ENCODE measurements at places on chromosomes 13 and 19.

GRCh38 chr13:60990032-60990733 lies 425.5 kb downstream of the PCDH20 start:
- DNase-seq: no peak

- DNase-seq: no peak
Measured at GRCh38 chr19:35753634-35754369, 3.0 kb downstream of the HSPB6 start.

DNA sequence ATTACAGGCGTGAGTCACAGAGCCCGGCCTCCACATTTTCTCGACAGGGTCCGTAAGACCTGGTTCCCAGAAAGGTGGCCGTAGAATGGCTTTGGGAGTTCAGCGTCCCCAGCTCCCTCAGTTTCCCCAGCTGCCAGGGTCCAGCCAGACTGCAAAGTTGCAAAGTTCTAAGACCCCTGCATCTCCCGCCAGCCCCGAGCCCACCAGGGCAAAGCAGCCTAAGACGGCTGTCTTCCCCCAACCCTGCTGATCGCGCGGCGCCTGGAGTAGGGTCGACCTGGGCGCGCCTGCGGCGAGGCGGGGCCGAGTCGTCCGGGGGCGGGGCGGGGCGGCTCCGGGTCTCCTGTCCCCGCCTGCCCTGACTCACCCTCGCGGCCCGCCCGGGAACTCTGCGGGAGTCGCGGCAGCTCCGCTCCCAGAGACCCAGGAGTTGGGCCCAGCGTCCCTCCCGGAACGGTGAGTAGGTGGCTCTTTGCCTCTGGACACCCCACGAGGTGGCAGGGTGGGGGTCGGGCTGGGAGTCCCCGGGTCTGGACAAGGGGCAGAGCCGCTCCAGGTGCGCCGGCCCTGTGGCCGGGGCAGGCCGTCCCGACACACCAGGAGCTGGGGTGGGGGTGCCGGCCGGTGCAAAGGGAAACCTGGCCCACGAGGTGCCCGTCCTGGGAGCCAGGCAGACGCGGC lies at the start of gene LRRC8E:
Gene LRRC8E (plus strand): TSS at position 366 of the 681 bp plus-strand sequence. CDS start 7,094 bp downstream, outside the sequence.
- DNase-seq: peak; percentile 54

GRCh38 chr19:6225232-6225865 lies 54.4 kb downstream of the MLLT1 start:
- DNase-seq: no peak

DNA sequence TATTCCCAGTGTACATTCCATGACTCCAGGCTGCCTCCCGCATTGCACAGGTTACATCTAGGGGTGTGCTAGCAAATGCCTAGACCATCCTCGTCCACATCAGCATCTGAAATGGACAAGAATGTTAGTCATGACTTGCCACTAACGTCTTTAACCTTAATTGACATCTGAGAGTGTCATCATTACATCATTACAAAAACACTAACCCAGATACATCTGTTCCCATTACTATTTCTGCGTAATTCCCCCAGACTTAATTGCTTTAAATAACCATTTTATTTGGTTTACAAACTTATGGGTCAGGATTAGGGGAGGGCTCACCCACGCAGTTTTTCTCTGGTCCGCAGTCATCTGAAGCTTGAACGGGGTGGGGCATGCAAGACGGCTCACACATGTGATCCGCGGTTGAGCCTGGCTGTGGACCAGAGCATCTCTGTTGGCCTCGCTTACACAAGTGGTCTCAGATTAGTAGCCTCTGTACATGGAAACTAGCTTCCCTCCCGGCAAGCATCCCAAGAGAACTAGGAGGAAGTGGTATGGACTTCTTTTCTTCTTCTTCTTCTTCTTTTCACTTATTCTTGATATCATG lies 15.9 kb downstream of the KL start:
- DNase-seq: no peak

DNA sequence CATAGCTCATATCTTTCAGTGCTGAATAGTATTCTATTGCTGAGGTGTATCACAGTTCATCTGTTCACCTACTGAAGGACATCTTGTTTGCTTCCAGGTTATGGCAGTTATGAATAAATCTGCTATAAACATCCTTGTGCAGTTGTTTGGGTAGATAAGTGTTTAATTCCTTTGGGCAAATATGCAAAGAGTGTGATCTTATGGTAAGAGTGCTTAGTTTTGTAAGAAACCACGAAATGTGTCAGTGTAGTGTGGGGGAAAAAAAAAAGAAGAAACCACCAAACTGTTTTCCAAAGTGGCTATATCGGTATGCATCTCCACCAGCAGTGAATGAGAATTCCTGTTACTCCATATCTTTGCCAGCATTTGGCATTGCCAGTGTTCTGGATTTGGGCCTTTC lies 93.3 kb downstream of the PIBF1 start:
- no peak for DNase-seq

DNA sequence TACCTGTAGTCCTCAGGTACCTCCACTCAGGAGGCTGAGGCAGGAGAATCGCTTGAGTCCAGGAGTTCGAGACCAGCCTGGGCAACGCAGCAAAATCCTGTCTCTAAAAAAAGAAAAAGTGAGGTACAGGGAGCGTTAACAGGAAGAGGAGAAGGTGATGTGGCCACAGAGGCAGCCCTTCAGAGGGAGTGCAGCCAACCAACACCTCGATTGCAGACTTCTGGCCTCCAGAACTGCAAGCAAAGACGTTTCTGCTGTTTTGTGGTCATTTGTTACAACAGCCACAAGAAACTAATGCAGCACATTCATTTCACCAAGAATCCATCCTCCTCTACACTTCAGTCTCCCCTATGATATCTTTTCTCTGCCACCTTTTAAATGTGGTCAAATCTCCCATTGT lies 145.2 kb downstream of the USP12 start:
- no peak for DNase-seq

- DNase-seq: no peak
Measured at GRCh38 chr19:45643927-45644771, 5.0 kb upstream of the EML2 start.

GRCh38 chr19:47499371-47499770 lies 15.4 kb upstream of the KPTN start:
- DNase-seq: no peak

GRCh38 chr13:40518481-40518882 lies 148.0 kb downstream of the FOXO1 start:
- DNase-seq: peak; percentile 57

GRCh38 chr13:50951366-50951765 lies 41.8 kb downstream of the RNASEH2B start:
- no peak for DNase-seq

GRCh38 chr13:53112522-53112921 lies 83.9 kb downstream of the OLFM4 start:
- no peak for DNase-seq

- no peak for DNase-seq
Measured at GRCh38 chr13:99282264-99283231, 24.4 kb upstream of the GPR18 start.

DNA sequence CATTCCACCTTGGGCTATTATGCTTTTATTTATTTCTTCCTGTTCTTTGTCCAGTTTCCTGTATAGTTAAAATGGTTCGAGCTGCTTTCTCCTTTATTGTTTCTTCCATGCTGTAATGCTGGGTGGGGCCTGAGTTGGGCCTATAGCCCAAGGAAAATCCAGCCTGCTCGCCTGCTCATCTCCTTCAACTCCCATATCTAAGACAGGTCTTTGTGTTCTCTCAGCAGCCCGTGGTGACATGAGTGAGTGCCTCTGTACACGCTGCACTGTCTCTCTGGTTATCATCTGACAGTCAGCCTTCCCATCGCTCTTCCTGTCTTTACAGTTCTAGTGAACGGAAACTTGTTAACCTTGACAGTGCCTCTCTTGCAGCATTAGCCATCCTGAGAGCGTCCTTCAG lies 221.9 kb upstream of the SLC10A2 start:
- no peak for DNase-seq

- DNase-seq: no peak
Measured at GRCh38 chr13:32140109-32140508, 108.5 kb downstream of the FRY start.

DNA sequence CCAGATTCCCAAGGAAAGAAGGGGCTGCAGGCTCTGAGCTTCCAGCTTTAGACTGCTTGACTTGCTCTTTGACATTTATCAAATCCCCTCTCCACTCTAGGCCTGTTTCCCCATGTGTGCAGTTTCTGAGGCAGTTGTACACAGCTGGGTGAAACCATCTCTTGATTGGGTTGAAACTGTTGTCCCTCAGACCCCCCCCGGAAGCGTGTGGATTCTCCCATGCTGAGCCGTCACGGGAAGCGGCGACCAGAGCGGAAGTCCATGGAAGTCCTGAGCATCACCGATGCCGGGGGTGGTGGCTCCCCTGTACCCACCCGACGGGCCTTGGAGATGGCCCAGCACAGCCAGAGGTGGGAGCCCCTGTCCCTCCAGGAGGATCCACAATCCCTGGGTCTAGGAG lies 19.7 kb downstream of the BRSK1 start:
- no peak for DNase-seq

DNA sequence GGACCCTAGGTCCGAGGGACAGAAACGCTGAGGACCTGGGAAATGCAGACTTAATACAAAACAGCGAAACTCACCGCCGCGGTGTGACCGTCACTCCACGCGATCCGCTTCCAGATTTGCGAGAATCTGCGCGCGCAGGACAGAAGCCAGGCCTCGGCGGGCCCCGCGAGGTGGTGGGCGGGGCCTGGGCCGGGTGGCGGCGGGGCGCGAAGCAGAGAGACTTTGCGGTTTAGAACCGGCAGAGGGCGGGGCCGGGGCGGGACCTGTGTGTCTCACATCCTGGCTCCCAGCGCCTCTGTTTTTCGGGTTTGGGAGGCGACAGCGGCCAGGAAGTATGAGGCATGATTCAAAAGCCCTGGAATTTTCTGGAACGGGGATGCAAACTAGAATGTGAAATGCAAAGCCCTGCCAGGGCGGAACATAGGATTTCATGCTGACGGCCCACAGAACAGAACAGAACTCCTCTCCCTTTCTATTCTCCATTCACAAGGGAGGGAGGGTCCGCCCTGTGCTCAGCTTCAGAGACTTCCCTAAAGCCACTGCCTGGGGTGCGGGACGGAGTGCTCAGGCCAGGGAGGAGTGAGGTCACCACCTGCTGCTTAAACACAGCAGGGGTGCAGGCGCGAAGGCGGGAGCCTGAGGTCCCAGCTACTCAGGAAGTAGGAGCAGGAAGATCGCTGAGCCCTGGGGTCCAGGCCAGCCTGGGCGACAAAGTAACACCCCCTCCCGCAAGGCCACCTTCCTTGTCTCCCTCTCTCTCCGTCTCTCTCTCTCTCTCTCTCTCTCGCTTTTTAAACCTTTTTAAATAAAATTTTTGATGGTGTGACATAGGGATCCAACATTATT lies 44.3 kb downstream of the ZNF611 start:
- peak; percentile 87 for DNase-seq

GRCh38 chr13:76271728-76272232 lies 614.4 kb downstream of the KCTD12 start:
- DNase-seq: no peak

- DNase-seq: no peak
Measured at GRCh38 chr19:56097776-56098175, 23.3 kb downstream of the ZNF787 start.

- no peak for DNase-seq
Measured at GRCh38 chr13:43077461-43077860, 54.1 kb downstream of the DNAJC15 start.

- no peak for DNase-seq
Measured at GRCh38 chr19:17022738-17023137, 3.9 kb downstream of the CPAMD8 start.

GRCh38 chr13:25796474-25796873 lies 255.3 kb downstream of the SHISA2 start:
- DNase-seq: no peak

DNA sequence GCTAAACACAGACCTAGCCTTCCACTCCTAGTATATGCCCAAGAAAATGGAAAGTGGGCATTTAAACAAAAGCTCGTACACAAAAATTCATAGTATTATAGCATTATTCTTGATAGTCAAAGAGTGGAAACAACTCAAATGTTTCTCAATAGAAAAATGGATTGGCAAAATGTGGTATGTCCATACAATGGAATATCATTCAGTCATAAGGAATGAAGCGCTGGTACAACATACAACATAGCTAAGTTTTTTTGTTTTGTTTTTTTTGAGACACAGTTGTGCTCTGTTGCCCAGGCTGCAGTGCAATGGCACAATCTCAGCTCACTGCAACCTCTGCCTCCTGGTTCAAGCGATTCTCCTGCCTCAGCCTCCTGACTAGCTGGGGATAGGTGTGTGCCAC lies 11.9 kb downstream of the ZNF558 start:
- DNase-seq: no peak

- no peak for DNase-seq
Measured at GRCh38 chr19:36009220-36009619, 607 bp upstream of the SYNE4 start.

DNA sequence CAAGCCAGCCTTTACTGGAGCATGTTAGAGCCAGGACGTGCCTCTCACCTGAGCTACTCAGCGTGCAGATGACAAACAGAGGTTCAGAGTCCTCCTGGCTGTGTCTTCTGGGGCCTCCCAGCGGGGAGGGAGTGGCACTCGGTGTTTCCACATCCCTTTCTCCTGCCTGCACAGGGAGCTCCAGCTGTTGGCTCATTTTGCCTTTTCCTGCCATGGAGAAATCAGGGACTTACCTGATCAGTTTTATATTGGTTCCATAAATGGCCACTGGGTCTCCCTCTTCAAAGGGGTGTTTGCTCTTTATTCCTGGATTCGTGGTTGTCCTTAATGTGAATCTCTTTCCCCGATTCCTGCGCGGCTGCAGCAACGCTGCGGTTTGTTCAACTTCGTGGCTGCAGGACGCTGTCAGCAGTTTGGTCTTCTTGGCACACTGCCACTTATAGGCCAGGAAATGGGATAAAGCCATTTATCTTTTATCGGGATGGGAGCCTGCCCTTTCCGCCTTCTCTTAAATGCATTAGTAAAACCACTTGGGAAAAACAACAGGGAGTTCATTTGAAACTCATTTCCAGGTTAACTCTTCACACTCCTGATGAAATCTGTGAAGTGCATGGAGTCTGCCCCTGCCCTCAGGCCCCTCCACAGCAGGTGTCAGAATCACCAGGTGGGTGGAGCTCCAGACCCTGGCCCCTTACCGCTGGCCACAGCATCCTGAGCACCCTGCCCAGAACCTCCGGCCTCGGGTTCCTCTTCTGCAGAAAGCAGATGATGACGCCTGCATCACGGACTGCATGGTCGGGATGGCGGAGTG lies 39.8 kb upstream of the MCF2L start:
- DNase-seq: no peak

- no peak for DNase-seq
Measured at GRCh38 chr13:76965759-76966421, 17.6 kb downstream of the ACOD1 start.

DNA sequence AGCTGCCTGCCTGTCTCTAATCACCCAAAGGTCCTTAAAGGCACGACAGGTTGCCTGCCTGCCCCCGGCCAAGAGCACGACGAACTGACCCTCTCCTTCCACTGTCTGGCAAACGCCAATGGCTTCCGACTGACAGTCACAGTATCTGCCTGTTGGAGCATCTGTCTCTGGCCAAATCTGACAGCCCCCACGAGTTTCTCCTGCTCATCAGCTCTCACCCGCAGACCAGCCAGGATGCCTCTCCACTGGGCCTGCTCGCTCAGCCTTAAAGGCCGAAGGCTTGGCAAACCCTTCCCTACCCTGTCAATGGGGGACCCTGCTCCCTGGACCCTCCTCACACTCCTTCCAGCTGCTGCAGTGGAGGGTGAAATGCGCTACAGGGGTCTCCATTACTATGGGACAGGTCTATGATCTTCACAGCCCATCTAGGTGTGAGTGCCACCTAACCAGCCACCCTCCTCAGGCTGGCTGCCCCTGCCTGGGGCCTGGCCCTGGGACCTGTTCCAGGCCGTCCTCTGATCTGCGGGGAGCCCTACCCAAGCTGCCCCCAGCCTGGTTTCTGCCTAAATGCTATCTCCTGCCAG lies 932 bp downstream of the FAM83E start:
- no peak for DNase-seq

All from stimulated activated CD4-positive, alpha-beta T cell treated with anti-CD3 and anti-CD28 coated beads, Interleukin-1b, Interleukin-23, amount 100 ng/mL, for 4 hours (primary cell).